ENCODE measurements at places on chromosomes 2 and 18.

DNA sequence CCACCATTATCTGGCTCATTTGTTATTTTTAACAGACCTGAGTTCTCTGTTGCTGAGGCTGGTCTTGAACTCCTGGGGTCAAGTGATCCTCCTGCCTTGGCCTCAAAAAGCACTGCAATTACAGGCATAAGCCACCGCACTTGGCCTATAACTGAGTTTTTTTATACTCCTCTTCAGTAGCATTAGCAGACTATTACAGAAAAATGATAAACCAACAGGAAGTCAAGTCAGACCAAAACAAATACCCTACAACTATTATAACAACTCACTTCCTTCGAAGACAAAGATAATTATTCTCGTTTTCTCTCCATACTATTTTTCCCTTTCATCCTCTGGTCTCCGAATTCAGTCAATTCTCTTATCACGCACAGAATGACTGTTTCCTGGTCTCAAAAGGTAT lies 78.2 kb downstream of the MEMO1 start:
- DNase-seq = no peak

DNA sequence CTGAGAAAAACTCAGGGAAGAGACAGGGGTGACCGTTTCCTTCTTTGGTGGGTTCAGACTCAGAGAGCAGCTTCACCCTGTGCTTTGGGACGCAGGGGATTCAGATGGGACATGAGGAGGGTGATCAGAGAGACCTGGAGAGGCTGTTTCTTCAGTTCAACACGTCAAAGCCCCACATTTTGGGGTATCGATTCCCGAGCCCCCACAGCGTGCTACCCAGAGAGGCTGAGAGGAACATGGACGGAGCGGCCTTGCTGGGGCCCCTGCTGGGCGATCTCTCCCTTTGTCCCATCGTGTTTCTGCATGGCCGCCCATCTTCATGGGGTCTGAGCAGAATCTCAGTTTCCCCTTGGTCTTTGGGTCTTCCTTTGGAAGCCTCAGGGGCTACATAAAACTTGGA lies 38.2 kb upstream of the PXDN start:
- no peak for DNase-seq

GRCh38 chr2:70992945-70993853 lies 1.5 kb downstream of the TEX261 start:
- no peak for DNase-seq

DNA sequence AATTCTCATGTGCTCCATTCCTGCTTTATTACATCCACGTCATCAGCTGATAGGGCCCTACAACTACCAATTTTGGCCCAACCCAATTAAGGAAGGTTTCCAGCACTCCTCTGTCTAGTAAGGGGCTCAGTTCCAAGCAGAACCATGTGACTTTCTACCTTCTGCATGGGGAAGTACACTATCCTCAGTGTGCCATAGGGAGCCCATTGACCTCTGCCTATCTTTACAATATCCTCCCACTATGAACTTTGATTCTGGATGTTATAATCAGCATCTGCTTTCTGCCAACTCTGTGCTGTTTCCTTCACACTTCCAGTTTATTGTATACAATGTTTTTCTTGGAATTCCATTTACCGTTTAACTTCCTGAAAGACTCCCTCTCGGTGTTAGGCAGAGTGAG lies 53.9 kb upstream of the GCFC2 start:
- DNase-seq = no peak

GRCh38 chr18:47930931-47931717 lies 665 bp upstream of the SMAD2 start:
- peak; percentile 94 for DNase-seq

GRCh38 chr2:7593360-7593759 lies 676.1 kb downstream of the RNF144A start:
- DNase-seq = no peak

DNA sequence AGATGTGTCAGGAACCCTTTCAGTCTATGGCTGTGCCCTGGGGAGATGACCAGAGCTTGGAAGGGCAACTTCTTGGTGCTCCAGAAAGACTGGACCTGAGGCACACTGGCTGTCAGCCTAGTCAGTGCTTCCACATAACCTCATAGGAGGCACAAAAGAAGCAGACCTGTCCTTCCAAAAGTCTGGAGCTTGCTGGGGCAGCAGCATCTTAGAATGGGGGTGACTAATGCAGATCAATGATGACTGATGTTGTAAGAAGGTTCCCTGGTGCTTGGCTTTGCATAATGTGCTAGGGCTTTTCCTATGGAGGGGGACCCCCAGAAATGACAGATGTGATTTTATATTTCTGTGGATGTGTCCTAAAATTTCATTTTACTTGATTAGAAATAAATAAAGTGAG lies 255.7 kb upstream of the THUMPD2 start:
- no peak for DNase-seq

DNA sequence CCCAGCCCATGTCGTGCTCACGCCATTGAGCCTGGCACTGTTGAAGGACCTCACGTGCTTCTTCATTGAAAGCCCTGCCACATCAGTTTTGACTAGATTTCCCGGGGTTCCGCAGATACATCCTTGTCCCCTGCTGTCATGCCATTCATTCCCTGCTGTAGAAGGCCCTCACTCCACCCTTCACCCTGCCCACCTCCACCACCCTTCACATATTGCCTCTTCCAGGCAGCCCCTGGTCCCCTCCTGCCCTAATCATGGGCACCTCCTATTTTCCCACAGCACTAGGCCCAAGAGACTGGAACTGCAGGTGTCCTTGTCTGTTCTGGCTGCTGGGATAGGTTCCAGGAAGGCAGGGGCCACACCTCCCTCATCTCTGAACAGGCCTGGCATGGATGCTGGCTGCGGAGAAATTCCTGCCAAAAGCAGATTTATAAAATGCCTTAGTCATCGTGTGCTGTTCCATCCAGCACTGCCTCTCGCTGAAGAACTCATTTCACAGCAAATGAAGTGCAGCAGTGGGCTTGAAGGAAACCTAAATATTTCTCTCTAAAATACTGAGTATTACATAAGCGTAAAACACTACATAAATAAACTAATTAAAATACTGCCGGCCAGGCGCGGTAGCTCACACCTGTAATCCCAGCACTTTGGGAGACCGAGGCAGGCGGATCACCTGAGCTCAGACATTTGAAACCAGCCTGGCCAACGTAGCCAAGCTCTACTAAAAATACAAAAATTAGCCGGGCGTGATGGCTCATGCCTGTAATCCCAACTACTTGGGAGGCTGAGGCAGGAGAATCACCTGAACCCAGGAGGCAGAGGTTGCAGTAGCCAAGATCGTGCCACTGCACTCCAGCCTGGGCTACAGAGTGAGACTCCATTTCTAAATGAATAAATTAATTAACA lies 38.4 kb downstream of the EIF4E2 start:
- no peak for DNase-seq

DNA sequence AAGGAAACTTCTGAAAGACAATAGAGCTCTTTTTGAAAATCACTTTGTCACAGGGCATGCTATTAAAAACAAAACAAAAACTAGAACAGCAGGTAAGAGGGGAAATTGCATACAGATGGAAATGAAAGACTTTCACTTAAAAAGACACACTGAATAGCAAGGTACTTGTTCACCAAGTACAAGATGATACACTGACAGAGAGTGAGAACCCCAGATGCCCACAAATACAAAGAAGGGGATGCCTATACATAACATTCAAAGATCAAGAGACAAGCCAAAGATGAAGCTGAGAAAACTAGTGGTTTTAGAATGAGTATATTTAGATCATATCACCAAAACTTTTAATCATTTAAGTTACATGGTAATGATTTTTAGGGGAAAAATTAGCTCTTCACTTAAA lies 60.7 kb downstream of the ASXL2 start:
- DNase-seq = no peak

GRCh38 chr18:78784861-78785260 lies 194.8 kb upstream of the SALL3 start:
- DNase-seq = no peak

DNA sequence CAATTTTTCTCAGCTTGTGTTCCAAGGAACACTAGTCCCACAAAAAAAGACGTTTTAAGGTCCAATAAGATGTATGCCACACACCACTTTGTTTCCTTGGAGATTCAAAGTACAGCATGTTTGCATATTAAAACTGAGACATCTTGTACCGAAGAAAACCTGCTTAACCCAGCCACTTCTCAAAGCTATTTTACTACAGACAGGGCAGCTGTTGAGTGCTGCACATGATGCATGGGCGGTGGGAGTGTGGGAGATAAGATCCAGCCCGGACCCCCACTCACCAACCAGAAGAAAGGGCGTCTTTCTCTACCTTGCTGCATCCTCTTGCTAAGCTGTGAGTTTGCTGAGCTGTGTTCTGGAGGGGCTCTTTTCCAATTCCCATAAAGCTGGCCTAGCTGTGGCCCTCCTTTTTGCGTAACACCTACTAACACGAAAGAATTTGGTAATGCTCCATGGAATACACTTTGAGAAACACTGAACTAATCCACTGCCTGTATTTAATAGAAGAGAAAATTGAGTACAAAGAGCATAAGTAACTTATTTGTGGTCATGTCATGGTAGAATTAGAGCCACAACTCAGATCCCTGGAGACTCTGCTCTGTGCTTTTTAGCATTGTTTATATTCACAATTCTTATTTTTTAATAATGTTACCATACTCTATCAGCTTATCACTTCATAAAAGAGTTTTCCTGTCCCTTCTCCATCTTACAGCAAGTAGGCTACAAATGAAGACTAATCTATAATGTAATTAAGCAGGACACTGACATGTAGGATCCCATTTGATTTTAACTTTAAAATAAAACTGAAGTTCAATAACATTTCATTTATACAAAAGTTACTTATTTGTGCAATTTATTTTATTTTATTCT lies 90.0 kb downstream of the PLEKHM3 start:
- no peak for DNase-seq

DNA sequence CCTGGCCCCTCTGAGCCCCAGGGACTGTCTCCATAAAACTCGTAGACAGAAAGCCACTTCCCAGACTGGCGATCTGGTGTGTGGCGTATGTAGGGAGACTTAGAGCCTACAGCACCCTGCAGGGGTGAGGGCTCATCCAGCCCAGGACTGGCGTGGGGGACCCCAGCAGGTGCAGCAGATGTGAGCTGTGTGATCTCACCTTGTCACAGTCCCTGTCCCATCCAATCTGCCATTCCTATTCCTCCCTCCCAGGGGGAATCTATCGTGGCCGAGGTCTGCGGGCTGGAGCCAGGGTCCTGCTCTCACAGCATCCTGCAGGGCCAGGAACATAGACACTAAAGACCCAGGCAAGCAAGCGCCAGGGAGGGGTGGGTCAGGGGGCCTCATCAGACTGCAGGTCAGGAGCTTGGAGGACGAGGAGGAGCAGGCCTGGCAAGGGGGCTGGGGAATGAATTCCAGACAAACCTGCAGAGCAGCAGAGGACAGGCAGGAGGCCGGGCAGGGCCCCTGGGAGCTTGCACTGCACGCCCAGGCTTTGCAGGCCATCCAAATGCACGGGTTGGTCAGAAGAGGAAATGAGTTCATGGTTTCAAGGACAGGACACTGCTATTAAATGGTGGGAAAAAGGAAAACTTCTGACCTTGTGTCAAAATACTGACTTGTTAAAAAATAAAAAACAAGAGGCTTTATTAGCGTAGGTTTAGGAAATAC lies 32.5 kb downstream of the HS6ST1 start:
- DNase-seq = no peak

GRCh38 chr2:39932198-39932597 lies 153.1 kb upstream of the THUMPD2 start:
- DNase-seq = no peak

DNA sequence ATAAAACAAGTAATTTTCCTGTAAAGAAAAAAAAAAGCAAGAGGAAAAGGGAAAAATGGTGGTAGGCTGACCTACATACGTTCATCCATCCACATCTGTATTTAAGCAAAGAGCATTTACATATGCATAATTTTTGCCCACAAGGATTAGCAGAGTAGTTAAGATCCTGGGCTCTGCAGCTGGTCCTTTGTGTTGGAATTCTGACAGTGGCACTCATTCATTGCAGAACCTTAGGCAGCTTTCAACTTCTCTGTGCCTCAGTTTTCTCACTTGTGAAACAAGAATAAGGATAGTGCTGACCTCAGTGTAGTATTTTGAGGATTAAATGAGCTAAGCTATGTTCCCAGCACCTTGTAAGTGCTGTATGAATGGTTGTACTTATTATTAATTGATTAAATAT lies 211.3 kb downstream of the ARL4C start:
- DNase-seq = no peak

DNA sequence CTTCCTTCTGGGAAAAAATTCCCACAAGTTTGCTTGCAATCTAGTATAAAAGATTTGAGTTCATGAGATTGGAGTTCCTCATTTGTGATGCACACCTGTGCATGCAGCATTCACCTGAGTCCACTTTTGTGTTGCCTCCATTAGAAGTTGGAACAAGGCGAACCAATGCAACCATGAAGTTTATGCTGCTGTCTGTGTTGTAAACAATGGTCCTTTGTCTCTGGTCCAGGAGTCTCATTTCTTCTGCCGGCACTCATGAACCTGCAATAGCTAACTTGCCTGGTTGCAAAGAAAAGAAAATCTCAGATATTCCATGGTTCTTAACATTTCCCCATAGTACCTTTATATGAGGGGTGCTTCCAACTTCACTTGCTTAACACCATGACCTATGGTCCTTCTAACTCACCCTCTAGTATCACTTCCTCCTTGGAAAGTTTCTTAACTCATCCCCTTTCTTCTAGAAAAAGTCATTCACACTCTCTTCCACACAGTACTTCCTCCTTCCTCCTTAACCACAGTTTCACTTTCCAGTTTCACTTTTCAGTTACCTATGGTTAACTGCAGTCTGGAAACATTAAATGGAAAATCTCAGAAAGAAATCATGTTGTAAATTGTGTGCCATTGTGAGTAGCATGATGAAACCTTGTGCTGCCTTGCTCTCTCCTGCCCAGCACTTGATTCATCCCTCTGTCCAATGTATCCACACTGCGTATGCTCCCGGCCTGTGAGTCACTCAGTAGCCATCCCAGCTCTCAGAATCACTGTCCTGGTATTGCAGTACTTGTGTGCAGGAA lies 128.8 kb upstream of the TRIB2 start:
- no peak for DNase-seq

DNA sequence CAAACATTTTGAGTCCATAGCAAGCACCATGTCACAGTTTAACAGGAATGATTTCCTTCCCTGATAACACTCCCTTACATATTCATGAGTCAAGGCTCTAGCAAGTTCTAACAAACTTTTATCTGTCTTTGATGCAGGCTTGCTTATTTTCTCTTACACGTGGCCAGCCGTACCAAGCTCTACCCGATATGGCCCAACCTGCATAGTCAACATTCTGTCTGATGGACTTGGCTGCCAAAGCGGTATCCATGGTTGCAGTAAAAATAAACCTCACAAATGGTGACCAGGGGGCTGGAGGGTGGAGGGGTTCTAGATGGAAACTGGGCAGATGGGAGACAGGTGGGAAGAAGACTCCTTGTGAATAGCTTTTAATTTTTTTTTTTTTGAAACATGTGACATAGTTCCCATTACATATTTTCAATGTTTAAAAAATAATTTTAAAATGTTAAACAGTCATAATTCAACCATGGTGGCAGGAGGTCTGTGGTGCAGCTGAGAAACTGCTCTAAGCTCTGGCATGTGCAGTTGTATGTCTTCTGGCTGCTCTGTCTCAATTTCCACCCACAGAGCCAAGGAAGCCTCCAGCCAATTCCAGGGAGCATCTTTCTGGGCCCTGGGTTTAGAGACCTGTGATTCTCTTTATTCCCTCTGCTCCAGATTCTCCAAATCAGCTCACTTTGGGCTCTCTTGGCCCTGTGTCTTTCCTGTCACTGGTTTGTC lies 20.7 kb upstream of the CXCR1 start:
- DNase-seq = no peak

Measured in stimulated activated CD4-positive, alpha-beta T cell treated with anti-CD3 and anti-CD28 coated beads, TNF-alpha, amount 100 ng/mL, for 24 hours (primary cell).